ENCODE measurements at places on chromosomes 5 and 9.

- no peak for DNase-seq
Measured at GRCh38 chr5:82655078-82655477, 376.9 kb upstream of the RPS23 start.

GRCh38 chr5:100479079-100479688 is 56.0 kb upstream of the FAM174A start:
- DNase-seq: no peak

- no peak for DNase-seq
Measured at GRCh38 chr9:86909388-86909787, 37.9 kb downstream of the GAS1 start.

DNA sequence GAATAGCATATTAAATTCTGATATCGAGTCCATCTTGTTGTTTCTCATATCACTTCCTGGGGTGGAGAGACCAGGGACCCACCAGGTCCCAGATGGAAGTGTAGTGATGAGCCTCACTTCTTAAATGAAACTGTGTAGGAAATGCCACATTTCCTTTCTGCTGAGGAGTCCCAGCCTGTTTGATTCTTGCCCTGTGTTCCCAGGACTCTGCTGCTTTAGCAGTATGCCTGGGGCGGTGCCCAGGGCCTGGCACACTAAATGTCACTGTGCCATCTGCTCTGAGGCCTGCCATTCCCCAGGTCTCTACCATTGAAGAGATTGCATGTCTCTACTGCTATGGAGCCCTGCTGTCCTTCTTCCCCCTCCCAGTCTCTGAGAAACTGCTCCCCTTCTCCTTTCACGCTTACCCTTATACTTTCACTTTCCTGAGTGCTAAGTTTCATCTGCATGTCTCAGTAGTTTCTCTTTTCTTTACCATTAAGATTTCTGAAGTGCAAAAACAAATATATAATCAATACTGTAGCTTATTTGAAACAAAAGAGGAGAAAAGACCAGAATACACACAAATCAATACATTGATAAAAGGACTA is 260.4 kb downstream of the GABRB2 start:
- DNase-seq: no peak

GRCh38 chr5:167478188-167478587 is 813.3 kb upstream of the WWC1 start:
- no peak for DNase-seq

DNA sequence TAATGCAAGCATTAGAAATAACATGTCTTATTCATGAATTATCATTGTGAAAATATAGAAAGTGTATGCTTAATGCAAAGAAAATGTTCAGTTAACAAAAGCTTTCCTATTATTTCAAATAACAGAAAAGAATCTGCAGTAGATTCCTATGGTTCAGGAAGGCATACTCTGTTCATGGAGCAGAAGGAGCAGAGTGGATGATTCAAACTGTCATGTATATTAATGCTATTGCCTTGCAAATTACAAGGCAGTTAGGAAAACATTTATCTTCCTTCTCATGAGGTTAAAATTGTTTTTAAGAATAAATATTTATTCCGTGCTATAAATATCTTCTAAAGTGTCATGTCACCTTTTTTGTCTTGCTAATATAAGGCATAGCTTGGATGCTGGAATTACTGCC is 47.5 kb downstream of the PCSK1 start:
- no peak for DNase-seq

- no peak for DNase-seq
Measured at GRCh38 chr5:7844901-7845300, 6.0 kb downstream of the CFAP90 start.

DNA sequence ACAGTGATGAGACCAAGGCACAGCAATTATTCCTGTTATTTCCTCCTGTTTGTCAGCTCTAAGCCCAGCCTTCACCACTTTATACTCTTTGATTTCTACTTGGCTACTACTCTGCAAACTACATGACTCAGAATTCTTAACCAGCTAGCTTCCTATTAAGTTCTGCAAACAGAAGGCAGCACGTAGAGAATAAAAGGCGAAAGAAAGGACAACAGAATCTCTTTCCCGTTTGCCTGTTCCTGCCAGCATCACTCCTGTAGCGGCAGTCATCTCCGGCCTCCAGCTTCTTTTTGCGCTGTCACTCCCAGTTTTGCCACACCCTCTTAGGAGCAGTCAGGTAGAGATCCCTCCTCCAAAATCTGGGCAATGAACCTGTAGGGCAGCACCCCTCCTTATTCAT is 29.9 kb downstream of the DPYSL3 start:
- DNase-seq: no peak

GRCh38 chr5:37738057-37738691 is 101.7 kb downstream of the GDNF start:
- no peak for DNase-seq

DNA sequence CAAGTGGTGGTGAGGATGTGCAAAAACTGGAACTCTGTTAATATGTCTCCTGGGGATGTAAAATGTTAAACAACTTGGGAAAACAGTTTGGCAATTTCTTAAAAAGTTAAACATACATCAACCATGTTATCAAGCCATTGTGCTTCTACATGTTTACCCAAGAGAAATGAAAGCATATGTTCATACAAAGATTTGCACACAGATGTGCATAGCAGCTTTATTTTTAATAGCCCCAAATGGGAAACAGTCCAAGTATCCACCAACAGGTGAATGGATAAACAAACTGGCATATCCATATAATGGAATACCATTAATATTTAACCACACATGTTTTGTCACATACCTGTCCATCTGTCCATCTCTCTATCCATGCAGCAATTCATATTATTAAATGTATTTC is 6.2 kb downstream of the VPS13A start:
- DNase-seq: no peak

DNA sequence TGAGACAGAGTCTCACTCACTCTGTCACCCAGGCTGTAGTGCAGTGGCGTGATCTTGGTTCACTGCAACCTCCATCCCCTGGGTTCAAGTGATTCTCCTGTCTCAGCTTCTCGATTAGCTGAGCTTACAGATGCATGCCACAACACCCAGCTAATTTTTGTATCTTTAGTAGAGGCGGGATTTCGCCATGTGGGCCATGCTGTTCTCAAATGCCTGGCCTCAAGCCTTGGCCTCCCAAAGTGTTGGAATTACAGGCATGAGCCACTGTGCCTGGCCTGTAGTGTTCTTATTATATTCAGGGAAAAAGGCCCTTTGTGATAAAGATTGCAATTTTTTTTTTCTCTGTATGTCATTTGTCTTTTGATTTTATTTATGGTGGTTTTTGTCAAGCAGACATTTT is 24.0 kb upstream of the MCCC2 start:
- no peak for DNase-seq

DNA sequence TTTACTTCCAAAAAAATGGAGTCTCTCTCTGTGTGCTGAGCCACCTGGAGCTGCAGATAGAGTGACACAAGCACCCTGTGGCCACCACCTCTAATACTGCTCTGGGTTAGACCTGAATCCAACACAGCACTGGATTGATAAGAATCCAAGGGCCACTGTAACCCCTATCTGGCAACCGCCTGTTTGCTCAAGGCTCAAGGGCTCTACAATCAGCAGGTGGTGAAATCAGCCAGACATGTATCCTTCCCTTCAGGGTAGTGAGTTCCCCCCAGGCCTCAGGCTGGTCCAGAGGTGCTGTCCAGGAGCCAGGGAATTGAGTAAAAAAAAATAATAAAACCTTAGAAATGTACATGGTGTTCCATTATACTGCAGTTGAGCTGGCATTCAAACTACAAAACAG is 509.0 kb downstream of the KIF4B start:
- no peak for DNase-seq

DNA sequence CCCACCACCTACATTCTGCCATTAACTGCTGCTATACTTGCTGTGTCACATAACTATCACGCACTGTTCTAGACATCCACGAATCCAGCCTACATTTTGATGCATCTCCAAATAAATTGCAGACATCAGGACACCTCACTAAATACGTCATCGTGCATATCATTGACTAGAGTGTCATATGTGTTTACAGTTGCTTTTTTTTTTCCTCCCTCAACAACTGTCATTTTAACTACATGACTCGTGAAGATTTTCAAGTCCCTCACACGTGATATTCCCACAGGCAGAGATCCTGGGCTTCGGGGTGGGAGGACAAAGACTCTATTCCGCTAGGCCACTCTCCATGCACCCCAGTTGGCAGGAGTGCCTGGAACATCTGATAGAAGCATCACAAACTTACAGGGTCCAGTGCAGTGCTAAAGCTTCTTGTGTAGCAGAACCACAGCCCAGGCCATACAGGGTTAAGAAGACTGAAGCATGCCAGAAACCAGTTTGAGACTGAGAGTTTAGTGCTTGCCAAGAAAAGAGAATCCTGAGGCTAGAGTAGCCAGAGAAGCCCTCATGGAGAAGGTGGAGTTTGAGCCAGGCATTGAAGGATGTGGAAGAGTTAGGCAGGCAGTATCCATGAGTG is 1.1 kb downstream of the PCYOX1L start:
- no peak for DNase-seq

- DNase-seq: no peak
Measured at GRCh38 chr5:33892620-33893137, 889 bp upstream of the ADAMTS12 start.

GRCh38 chr9:125391704-125392103 is 130.1 kb downstream of the GAPVD1 start:
- no peak for DNase-seq
